Right ventricle myocardium superior (tissue), 1 donor: ENCODE measurements at places on chromosomes 6 and 20. TPM values are rescaled to one million over a fixed set of nuclear protein-coding genes. Genes with fewer than 3 reads are reported as not detected.

GRCh38 chr20:24720957-24721356 lies 228.1 kb upstream of the CST7 start:
- no peak for DNase-seq

GRCh38 chr20:34829191-34829590 lies 3.7 kb upstream of the NCOA6 start:
- no peak for DNase-seq

DNA sequence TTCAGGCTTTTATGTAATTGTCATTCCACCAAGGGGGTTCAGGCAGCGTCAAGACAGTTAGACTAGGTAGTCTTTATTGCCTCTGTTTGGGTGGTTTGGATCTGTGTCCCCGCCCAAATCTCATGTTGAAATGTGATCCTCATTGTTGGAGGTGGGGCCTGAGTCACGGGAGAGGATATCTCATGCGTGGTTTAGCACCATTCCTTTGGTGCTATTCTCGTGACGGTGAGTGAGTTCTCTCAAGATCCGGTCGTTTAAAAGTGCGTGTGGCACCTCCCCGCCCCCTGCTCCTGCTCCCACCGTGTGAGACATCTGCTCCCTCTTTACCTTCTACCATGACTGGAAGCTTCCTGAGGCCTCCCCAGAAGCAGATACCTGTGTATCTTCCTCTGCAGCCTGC lies 51.3 kb upstream of the FOXC1 start:
- DNase-seq: no peak

- peak; percentile 77 for DNase-seq
These were observed 39.5 kb downstream of the UNC5CL start for GRCh38 chr6:40999569-40999968.

DNA sequence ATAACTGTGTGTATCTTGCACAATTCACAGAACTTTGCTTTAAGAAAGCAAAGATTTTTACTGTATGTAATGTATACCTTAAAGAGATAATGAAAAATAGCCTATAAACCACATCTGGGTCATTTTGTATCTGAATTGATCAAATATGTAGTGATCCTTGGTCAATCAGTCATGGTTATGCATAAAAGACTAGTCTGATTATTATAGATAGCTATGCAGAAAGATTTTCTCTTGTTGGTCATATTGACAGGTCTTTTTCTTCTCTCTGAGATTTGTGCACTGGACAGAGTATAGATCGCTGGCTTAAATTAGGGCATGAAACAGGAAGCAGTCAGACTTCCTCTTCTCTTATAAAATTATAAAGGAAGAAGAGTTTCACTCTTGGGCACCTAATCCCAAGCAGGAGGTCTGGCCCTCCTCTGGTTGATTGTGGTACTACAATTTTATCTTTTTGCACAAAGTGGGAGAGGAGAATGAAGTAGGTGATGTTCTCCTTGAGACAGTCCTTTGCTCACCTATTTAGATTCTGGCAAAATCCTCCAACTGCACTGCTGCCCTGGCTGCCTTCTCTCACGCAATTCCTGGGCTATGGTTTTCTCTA lies 380.9 kb upstream of the RGS17 start:
- DNase-seq: no peak

DNA sequence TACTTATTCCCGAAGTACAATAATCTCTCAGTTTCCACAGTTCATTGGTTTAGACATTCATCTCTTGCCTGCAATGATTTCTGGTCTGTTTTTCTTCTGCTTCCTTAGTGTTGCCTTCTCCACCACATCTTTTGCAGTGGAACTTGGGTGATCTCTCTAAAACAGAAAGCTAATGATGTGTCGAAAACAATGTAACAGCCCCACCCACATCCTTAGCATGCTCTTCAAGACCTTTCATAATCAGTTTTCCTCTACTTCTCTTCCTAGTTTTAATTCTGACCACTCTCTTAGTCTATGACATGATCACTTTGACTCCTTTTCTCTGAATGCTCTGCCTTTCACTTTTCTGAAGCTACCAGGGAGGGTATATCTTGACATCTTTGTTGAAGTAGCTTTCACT lies 1007.9 kb upstream of the CITED2 start:
- no peak for DNase-seq

DNA sequence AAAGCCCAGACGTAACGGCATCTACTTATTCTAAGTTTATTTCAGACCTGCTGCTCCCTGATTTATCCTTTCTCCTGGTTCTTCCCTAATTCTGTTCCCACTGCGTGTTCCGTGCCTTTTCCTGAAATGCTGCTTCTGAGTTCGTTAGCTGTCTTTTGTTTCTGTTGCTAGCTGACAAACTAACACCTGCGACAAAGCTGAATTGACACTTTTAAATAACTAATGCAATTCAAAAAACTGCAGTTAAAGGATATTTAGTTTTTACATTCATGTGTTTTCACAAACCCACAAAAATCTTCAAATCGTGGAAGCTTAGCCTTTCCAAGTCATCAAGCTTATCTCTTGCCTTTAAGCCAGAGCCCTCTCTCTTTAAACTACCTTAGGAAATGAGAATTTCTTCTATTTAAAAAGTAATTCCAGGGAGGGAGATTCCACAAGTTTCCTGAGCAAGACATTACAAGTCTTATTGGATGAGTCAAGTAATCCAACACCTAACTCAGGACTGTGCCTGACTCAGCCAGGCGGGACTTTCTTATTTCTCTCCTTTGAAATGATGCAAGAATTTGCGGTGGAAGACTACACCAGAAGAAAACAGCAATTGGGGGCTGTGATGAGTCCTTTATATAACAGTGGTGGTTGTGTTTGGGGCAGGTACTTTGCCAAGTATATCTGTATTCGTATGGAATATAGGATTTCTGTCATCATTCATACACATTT lies 6.3 kb downstream of the ADTRP start:
- no peak for DNase-seq

DNA sequence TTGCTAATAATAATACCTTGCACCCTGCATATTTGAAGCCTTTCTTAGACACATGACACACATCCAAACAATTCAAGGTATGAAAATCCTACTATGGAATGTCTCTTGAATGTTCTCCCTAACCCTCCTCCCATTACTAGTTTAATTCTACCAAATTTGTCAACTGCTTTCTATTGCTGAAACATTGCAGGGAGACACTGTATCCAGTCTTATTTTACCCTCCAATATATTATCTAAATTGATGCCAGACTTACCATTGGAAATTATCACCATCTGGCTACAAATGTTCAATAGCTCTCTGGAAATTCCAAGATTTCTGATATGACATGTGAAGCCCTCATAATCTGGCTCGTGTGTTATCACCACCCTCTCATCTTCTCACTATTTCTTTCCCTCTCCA lies 1027.3 kb upstream of the CITED2 start:
- DNase-seq: no peak

DNA sequence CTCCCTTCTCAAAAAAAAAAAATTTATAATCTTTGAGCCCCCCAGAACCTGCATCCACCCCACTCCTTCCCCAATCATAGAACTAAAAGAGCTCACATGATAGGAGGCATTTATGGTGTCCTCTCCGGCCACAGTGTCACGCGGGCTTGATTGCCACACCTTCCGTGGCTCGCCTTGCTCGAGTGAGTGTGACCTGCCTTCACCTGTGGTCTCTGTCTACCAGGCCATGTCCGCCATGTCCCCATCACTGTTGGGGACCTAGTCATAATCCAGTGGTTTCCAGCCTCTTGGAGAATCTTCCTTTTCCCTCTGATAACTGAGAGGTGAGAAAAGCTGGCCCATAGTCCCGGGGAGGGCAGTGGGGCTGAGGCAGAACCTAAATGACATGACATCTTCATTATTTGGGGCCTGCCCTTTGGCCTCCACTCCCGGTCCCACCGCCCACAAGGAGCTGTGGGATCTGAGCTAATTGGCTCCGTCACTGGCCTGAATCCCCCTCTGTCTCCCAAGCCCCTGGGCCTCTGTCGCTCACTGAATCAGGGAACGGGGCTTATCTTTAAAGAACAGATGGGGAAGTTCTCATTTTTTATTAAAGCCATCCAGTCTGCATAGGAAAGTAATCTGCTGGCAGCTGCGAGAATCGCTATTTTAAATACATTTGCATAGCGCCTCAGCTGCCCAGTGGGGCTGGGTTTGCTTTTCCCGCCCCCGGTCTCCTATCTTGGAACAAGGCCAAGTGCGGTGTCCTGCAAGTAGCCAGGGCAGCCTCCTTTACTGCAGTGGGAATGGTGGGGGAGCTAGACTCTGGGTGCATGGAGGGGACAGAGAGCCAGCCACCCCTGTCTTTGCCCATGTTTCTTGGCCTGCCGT lies 197.6 kb upstream of the PMEPA1 start:
- no peak for DNase-seq

DNA sequence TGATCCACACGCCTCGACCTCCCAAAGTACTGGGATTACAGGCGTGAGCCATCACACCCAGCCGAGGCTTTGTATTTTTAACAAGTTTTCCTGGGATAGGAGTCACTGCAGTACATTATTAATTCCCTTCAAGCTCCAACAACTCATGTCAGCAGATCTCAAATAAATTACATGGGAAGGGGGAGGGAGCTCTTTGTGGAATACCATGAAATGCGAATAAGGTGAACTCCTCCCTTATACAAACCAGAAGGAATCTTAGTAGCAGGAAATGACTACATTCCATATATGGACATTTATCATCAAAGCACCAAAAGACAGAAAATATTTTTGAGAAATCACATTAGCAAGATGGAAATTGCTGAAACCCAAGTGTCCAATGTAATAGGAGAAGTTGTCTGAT lies 2.9 kb downstream of the GSS start:
- DNase-seq: no peak

DNA sequence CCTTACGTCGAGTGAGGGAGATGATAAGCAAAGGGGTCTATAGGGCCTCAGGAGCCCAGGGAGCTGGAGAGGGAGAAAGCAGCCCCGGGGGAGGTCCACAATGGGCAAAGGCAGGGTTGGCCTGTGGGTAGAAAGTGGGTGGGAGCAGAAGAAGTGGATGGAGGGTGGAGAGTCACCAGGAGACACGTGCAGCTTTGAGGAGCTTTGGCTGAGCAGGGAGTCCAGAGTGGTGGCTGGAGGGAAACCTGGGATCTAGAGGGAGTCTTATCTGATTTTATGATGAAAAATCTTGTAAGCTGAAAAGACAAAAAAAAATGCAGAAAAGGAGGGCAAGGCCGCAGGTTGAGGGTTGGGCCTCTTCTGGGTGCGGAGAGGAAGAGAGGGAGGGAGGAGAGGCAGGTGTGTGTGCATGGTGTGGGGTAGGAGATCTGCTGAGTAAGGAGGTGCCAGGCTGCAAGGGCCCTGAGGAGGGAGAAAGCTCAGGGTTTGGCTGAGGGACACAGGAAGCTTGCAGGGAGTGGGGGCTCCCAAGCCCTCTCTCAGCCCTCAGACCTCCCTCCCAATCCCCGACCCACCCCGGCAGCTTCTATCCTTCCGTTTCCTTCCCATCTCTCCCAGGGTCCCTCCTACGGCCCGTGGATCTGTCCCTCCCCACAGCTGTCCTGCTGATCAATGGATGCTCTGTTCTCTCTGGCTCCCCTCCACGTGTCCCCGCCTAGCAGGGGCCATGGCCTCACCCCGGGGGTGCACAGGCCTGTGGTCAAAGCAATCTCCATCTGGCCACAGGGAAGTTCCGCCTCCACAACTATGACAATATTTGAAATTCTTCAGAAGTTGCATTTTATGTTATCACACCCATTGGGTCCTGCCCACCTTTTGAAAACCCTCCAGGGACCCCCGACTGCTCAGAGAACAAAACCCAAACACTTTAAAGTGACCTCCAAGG lies 17.1 kb upstream of the BPI start:
- peak; percentile 59 for DNase-seq

- DNase-seq: no peak
These were observed 815.5 kb downstream of the DHX35 start for GRCh38 chr20:39777610-39778009.

GRCh38 chr20:29740601-29740950 lies 1516.9 kb upstream of the DEFB115 start:
- DNase-seq: no peak

DNA sequence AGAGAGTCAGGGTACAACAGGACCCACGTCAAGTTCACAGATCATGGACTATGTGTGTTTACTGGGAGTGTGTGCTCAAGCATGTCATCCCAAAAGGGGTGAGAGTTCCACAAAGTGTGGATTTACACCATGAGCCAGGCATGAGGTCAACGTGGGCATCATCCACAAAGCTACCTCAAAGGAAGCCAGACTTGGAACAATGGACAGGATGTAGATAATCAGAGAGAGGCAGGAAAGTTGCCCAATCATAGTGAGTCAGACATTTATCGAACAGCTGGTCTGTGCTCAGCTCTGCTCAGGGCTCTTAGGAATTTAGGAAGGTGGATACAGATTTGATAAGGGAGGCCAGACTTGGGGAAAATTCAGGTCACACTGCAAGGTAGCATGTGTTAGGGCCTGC lies 317.2 kb upstream of the CDYL start:
- no peak for DNase-seq

- DNase-seq: no peak
These were observed 22.7 kb downstream of the HIVEP1 start for GRCh38 chr6:12034837-12035236.

Gene SRSF3
- total RNA-seq: 122 TPM

Gene TMEM200A
- not detected for total RNA-seq

Gene WFDC8
- total RNA-seq: not detected

Gene TMEM14B
- 120 TPM for total RNA-seq

Gene HMGN3
- total RNA-seq: 148 TPM

Gene TCF15
- 13.4 TPM for total RNA-seq
